Left hindlimb (tissue), 1 donor: ENCODE measurements at places on chromosomes 6 and 20.

DNA sequence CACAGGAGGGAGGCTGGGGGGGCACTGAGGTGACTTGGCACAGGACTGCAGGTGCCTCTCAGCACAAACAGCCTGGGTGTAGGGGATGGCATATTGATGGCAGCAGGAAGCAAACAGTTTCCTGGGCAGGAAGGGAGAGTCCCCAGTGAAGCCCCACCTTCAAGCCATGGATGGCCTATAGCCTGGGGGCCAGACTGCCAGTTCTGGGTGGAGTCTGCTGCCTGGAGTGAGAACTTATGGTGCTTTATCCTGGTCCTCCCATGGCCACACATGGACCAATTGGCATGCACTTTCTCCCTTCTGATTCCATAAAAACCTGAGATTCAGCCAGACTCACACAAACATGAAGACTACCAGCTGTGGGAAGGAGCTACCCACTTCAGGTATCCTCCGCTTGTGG, 115.2 kb upstream of the NRN1 start:
- DNase-seq: no peak

- DNase-seq: peak; percentile 65
Measured at GRCh38 chr20:19211661-19212468, 577 bp upstream of the SLC24A3 start.

GRCh38 chr6:100344761-100345160, 120.0 kb downstream of the SIM1 start:
- no peak for DNase-seq

DNA sequence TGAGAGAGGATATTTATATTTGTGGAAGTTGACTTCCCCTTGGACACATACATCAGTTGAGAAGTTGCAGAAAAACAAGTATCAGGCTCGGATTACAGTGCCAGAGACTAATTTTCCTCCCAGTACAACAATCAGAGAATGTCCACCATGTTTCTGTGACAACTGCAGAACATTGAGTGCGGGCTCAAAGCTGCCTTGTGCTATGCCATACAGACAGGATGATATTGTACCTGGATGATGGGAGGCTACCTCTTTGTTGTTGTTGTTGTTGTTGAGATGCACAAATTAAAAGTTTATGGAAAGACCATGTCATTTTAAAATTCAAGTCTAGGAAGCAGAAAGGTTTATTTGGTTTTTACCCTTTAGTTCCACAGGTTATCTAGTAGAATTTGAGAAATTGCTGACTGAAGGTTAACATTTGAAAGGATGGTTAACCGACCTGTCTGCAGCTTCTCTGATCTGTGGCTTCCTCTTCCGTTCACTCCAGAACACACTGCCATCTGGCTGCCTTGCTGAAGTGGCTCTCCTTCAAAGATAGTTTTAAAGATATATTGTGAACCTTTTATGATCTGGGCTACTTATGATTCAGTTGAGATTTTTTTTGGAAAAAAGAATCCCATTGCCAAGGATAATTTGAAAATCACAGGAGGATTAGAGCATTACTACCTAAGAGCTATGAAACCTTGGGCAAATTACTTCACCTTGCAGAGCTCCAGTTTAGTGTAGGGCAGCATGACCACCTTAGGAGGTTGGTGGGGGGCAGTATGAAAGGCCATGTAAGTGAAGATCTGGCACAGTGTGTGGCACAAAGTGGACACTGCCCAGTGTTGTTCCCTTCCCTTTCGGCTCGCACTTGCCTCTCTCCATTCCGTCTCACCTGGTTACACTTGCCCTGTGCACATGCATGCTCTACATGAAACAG, 15.9 kb downstream of the TMEM200A start:
- no peak for DNase-seq

GRCh38 chr6:142943711-142944123, 1.3 kb downstream of the HIVEP2 start:
- DNase-seq: peak; percentile 47
